ENCODE measurements at places on chromosomes 5 and 9.

DNA sequence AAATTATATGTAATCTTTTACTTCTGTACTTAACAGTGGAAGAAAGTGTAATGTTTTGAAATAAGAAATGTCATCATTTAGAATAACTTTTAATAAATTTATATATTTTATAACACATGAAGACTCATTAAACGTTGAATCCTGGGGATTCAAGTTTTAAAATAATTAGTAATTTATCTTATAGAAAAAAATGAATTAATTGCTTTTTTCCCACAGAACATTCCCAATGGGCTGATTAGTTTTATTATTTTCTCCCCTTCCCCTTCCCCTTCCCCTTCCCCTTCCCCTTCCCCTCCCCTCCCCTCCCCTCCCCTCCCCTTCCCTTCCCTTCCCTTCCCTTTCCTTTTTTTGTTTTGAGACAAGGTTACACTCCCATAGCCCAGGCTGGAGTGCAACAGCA, 79.7 kb downstream of the MRPS30 start:
- DNase-seq: no peak

DNA sequence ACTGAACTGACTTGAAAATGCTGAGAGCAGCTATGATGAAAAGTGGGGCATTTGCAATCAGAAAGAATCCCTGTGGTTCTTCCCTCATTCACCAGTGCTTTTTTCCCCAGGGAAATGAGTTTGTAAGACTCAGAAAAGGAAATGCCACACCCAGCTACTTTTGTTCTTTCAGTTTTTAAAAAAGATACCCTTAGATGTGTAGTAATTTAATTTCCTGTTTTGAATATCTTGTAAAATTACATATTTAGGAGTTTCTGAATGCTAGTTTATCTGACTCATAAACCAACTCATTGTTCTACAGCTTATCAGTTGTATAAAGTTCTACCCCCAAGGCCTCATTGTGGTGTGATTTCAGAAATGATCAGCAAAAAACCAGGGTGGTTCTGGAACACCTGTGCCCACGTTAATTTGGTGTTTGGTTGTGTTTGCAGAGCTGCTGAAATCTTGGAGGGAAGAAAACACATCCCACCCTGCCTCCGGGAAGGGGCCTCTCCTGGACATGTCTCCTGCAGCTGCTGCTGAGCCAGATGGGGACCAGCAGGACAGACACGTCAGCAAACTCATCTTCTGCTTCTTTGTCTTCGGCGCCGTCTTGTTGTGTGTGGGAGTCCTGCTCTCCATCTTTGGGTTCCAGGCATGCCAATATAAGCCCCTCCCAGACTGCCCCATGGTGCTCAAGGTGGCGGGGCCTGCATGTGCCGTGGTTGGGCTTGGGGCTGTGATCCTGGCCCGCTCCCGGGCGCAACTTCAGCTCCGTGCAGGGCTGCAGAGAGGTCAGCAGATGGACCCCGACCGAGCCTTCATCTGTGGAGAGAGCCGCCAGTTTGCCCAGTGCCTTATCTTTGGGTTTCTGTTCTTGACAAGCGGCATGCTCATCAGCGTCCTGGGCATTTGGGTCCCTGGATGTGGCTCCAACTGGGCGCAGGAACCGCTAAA, 2.8 kb downstream of the TMEM171 start:
- DNase-seq: no peak

GRCh38 chr5:25255128-25255527, 610.4 kb upstream of the CDH10 start:
- no peak for DNase-seq

DNA sequence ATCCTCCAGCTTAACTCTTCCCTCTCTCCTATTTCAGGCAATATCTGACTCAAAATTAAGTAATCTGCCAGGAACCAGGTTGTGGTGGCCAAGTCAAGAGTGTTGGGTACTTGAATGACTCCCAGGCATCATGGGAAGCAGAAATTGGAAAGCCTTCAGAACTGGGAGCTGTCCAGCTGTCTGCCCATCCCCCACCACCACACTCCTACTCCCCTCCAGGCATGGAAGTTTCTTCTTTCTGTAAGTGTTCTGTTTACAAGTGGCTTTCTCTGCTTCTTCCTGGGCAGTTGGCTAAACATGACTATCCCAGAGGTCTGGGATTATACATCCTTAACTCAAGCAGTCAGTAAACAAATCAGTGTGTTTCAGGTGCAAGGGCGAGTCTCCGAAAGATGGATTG, 14.6 kb upstream of the PBX3 start:
- DNase-seq: no peak

DNA sequence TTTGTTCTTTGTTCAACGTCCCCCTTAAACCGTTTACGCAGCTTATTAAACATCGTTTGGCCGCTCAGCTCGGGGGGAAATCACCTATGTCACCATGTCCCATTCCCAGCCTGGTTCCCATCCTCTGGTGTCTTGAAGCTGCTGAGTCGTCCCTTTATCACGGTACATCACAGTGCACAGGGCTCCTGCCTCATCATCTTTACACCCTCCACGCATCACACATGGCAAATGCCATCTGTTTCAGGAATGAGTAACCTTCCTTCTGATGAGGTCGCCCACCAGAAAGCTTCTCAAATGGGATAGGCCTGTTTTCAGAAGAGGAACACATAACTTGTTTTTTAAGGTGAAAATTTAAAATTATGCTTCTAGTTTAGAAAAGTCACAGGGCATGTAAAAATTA, 7.9 kb upstream of the LHX6 start:
- DNase-seq: no peak

DNA sequence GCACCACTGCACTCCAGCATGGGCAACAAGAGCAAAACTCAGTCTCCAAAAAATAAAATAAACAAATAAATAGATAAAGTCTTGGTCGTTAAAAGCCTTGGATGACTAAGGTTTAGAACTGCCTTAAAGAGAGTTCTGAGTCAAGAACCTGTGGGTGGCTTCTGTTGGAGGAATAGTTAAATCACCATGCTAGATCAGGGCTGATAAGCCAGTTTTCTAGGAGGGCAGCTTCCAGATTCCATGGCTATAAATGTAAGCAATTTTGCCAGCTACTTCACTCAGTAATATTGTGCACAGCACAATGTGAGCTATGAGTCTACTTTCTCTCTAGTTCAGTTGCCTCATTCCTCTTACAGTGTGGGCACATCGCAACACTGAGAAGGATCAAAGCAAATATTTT, 242.1 kb upstream of the NUDT12 start:
- no peak for DNase-seq

DNA sequence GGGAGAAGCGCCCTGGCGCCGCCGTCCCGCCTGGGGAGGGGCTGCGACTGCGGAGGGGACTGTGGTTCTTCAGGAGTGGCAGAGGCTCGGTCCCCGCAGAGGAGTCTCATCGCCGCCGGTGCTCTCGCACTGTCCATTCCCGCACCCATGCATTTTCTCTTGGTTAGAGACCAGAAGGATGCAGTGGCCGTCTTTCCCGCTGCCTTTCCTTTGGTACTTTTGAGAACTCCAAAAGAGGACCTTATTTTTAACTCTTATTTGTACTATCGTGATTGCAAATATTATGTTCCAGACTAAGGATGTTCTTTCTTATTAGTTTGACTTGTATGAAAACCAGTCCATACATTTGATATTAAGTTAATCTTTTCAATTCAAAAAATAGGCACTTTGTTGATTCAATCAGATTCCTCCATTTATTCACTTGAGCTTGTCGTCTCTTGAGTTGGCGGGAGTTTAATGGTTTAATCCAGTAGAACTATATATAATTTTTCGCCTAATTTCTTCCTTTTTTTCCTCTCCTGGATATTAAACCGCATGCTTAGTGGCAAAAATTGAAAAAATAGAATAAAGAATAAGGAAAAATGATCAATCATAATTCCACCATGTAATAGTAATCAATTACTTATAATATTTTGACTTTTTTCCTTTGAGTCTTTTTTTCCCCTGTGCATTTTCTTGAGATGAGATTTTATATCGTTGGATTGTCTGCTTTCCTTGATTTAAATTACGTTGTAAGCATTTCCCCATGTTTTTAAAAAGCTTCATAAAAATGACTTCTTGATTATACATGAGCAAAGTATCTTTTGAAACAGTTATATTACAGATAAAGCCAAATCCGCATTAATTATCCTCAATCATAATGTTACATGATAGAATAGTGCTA, 861 bp downstream of the ZFYVE16 start:
- DNase-seq: no peak

DNA sequence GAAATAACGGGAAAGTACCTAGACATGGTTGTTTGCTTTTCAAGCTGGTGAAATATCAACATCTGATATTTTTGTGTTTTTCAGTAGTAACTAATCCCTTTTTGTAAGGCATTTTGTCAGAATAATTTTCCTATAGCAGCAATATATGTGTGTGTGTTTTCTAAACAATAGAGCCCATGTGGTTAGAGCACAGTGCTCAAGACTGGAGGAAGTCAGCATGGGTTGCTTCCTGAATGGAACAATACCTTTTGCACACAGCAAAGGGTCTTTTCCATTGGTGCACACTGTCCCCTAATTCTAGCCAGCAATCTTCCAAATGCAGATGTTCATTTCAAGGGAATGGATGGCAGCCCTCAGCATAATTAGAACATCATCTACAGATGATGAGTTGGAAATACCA, 270.1 kb downstream of the AOPEP start:
- DNase-seq: no peak

- DNase-seq: no peak
Measured at GRCh38 chr5:109281136-109281690, 128.6 kb downstream of the PJA2 start.

DNA sequence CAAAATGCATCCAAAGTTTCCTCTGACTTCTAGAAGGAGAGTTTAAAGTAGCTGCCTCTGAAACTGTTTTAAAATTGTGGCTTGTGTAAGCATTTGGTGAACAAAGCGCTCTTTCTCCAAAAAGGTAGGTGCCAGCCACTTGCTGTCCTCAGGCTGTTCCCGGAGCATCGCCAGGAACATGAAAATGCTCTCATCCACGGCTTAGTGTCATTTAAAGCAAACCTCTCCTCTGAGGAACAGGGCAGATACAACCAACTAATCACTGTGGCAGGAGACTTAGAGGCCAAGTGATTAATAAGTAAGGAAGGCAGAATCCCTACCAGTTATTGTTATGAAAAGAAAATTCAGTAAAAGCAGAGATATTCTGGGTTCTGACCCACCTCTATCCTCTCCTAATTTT, 165.6 kb downstream of the DCP2 start:
- no peak for DNase-seq

DNA sequence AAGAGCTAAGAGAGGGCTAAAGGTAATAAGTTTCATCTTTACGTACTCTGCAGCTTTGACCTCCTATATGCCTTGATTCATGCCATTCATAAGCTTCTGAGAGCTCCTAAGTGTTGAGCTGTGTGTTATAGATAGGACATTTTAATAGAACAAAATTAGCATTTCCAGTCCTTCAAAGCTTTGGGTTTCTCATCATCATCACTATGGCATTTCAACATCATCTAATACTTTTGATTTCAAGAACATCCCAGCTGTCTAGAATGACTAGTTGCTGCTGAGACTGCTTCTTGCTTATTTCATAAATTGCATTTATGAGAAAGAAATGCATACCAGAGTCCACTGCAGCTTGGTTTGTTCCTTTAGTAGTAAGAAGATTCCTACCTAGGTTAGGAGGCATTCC, 201.7 kb downstream of the SGCD start:
- DNase-seq: no peak

- no peak for DNase-seq
Measured at GRCh38 chr5:172550096-172550765, 90.8 kb upstream of the NEURL1B start.

- no peak for DNase-seq
Measured at GRCh38 chr9:12166518-12166917, 526.7 kb upstream of the TYRP1 start.

- DNase-seq: no peak
Measured at GRCh38 chr5:88886746-88887341, 3.9 kb upstream of the MEF2C start.

GRCh38 chr9:127422133-127422782, 1.9 kb upstream of the ZNF79 start:
- no peak for DNase-seq

DNA sequence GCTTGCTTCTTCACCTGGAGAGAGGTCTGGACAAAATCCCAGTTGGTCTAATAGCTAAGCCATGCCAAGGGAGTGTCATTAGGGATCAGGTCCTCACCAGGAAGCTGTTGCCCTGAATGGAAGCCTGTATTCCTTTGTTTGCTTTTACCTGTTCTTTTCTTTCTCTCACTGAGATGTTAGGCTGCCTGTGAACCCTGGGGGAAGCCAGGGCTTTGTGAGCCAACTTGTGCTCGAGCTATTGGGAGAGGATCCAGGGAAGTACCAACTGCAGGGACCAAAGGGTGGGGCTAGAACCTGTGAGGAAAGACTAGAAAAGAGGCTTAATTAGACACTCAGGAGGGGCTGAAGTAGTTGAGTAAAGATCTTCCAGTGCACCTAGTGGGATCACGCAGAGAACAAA, 451.2 kb upstream of the TLE4 start:
- DNase-seq: no peak

GRCh38 chr9:121698627-121699570, 47.5 kb downstream of the DAB2IP start:
- no peak for DNase-seq

GRCh38 chr5:16727755-16728325, 111.0 kb upstream of the RETREG1 start:
- DNase-seq: no peak

DNA sequence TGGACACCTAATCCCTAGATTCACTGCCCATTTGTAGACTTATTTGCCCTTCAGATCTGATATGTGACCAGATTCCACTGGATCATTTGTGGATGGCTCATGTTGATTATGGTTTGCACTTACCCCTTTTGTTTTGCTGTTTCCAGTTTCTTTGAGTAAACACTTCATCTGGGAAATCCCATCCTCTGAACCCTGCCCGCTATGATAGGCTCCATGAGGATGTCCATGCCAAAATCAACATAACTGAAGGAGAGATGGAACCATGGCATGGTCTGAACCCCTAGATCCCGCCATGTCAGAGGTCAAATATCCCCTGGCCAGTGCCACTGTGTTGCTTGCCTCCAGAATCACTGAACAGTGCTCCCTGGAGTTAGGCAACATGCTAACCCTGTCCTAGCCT, 11.7 kb upstream of the FEM1C start:
- DNase-seq: no peak

- no peak for DNase-seq
Measured at GRCh38 chr9:113472199-113472598, 8.7 kb downstream of the RGS3 start.

DNA sequence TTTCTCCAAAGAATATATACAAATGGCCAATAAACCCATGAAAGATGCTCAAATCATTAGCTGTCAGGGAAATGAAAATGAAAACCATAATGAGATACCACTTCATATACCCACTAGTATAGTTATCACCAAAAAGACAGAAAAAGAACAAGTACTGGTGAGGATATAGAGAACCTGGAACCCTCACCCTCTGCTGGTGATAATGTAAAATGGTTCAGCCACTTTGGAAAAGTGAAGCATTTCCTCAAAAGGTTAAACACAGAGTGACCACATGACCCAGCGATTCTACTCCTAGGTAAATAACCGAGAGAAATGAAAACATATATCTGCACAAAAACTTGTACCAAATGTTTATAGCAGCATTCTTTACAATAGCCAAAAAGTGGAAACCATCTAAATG, 72.0 kb downstream of the HSD17B3 start:
- DNase-seq: no peak

- DNase-seq: no peak
Measured at GRCh38 chr5:77398458-77398857, 93.7 kb downstream of the WDR41 start.

- no peak for DNase-seq
Measured at GRCh38 chr9:7784472-7784871, 15.1 kb downstream of the DMAC1 start.

- DNase-seq: no peak
Measured at GRCh38 chr9:129990269-129991010, 52.5 kb downstream of the FNBP1 start.

- no peak for DNase-seq
Measured at GRCh38 chr5:1853531-1853930, 29.2 kb downstream of the IRX4 start.
